AG08395 (cell line): ENCODE measurements at places on chromosomes 16 and 17.

DNA sequence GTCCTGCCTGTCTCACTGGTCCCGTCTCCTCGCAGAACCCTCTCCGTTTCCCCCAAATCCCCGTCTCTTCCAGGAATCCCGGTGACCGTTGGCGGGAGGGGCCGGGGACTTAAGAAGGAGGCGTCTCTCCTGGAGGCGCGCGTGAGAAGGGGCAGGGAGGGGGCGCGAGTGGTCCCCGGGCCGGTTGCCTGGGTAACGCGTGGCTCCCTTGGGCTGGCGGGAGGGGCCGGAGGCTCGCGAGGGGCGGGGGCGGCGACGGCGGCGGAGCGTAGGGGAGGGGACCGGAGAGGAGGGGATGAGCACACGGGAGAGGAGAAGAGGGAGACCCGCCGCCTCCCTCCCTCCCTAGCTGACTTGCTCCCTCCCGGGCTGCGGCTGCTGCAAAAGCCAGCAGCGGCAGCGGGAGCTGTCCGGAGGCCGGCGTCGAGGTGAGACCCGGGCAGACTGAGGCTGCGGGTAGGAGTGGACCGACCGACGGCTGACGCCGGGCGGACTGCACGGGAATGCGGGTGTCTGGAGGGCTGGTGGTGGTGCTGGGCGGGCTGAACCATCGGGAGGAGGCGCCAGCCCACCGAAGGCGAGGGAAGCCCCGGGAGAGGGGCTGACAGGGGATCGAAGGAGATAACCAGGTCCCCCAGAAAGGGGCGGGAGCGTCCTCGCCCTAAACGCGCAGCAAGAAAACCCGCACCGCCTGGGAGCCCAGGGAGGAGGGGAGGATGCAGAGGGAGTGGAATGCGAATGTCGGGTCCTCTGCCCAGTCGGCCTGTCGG, at the start of gene PRRT2:
PRRT2 (plus strand) TSS at position 298 of the 770 bp plus-strand sequence. CDS start 862 bp downstream, outside the sequence.
- peak; percentile 18 for DNase-seq

GRCh38 chr17:74213861-74214391, 555 bp downstream of the TTYH2 start:
- no peak for DNase-seq

DNA sequence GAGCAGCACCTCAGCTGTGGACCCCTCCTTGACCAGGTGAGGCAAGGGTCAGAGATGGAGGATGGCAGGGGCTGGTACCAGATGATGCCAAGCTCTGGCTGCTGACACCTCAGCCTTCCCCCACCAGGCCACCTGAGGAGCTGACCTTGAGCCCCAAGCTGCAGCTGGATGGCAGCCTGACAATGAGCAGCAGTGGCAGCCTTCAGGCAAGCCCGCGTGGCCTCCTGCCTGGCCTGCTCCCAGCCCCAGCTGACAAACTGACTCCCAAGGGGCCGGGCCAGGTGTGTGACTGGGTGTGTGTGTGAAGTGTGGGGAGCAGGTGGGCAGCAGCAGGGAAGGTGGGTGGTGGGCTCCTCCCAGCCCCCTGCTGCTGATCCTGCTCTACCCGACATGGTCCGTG, 4.7 kb upstream of the NRN1L start:
- no peak for DNase-seq

DNA sequence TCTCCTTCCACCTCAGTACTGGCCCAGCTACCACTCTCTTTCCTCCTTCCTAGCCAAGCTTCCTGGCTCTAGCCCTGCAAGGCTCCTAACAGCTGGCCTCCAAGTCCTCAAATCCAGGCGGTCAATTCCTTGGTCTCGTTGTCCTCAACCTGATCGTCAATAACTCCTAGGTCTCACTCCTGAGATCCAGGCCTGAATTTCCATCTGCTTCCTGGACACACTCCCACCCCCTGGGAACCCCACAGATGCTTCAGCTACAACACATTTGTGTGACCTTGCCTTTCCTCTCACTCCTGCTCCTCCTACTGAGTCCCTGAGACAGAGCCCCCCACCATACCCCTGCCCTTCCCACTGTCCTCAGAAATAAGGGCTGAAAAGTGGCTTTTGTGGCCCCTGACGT, 2.3 kb downstream of the ENKD1 start:
- no peak for DNase-seq

DNA sequence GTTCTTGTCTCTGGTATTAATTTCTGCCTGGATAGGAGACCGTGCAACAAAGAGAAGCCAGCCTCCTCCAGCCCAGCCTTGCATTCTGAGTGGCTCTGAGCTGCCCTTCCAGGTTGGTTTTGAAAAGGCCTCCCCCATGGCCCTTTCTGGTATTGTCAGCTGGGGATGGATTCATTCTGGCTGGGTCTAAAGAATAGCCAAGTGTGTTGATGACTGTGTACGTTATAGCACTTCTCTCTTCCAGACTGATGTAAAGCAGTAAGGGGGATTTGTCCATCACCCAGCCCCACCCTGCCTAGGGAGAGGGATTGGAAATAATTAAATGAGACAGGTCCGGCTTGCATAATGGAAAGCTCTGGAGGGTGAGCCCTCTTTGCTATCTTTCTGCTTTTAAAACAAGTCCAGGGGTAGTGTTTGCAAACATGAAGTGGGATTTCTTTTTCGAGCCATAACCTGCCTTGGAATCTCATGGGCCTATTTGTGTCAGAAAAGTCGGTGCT, 146.4 kb downstream of the MSI2 start:
- DNase-seq = no peak

DNA sequence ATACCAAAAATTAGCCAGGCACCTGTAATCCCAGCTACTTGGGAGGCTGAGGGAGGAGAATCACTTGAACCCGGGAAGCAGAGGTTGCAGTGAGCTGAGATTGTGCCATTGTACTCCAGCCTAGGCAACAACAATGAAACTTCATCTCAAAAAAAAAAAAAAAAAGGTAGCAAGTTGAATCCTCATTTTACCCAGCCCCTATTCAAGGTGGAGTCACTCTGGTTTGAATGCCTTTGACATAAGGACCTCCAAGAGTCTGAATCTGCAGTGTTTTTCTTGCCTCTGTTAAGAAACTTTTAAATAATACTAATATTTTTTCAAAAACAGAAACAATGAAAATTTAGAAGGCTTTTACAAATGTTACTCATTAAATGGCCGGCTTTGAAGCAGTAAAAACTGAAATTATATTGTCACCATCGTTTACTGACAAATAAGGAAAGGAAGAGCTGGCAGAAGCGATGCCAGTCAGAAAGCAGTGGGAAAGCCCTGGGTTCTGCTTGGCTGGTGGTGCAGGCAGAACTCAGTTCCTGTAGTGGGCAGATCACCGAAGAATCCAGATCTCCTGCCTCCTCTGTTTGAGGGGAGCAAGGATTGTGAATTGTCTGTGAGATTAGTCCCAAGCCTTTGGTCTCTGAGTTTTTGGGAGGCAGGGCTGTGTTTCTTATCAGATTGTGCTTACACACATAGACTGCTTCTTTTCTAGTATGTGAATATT, 99.7 kb upstream of the HAS3 start:
- DNase-seq = no peak

GRCh38 chr16:71762186-71762585, 37.7 kb upstream of the PHLPP2 start:
- DNase-seq = peak; percentile 77

- peak; percentile 61 for DNase-seq
Observed at GRCh38 chr17:63911657-63912100, 621 bp upstream of the CSHL1 start.
